KBM-7 (cell line): ENCODE measurements at places on chromosomes 4 and X.

DNA sequence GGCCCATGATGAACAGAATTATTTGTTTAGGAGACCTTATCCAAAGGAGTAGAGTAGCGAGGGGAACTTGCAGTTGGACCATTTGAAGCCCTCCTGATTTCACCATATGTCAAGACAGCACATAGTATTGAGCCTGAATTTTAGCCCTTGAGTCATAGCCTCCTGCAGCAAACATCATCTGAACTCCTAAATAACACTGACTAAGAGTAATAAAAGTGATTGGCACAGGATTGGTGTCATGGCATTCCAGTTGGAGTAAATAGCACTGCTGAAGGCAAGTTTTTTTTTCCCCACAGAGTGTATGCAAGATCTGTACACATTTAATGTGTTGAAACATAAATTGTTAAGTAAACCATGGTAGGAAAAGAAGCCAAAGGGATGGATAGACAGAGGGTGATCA lies 89.0 kb downstream of the COMMD8 start:
- DNase-seq: no peak

DNA sequence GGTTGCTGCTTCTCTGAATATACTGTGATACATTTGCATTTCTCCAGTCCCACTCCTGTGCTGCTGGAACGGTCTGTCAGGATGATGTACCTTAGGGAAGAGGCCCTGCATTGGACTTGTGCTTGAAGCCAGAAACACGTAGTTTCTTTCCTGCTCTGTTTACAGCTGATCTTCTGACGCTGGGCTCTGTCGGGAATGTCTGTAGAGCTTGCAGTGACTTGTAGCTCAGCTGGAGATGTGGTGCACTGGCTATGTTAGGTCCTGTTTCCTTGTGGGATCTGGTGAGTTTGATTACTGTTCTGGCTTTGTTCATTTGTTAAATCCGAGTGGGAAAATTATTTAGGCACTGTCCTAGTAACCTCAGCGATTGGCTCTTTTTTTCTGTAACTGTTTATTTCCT lies 137.2 kb upstream of the WDR1 start:
- DNase-seq: no peak

- no peak for DNase-seq
Observed at GRCh38 chr4:26746802-26747213, 113.8 kb upstream of the STIM2 start.

DNA sequence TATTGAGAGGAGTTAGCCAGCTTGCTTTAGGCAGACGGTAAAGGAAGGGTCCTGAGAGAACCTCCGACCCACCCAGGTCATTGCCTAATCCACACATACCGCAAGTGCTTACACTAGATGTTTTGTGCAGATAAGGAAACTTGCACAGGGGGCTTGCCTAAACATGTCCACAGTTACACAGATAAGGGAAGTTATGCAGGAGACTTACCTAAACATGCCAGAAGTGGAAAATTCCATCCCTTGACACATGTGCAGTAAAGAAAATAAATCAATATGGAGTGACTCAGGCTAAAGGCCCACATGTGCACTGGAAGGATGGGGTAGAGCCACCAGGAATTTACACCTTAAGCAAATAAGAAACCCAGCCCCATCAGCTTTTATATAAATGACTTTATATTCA lies 232.8 kb upstream of the HDX start:
- DNase-seq: peak; percentile 92

DNA sequence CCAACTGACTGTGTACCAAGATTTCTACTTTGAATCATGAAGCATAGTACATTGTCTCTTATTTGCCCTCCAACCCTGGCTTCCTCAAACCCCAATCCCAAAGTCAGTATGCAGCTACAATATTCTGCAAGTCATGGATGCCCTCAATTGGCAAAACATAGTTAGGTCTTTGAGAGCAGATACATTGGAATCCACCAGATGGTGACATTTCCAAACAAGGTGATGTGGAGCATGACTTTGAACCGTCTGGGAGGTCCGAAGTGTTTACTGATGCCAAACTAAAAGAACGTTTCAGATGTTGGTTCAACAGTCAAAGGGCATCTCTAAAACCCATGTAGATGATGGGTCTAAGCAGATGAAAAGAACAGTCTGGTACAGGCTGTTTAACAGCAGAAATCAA lies 43.7 kb upstream of the FRMD7 start:
- DNase-seq: peak; percentile 30

GRCh38 chr4:158825433-158826036 lies 56.7 kb downstream of the FNIP2 start:
- DNase-seq: no peak

DNA sequence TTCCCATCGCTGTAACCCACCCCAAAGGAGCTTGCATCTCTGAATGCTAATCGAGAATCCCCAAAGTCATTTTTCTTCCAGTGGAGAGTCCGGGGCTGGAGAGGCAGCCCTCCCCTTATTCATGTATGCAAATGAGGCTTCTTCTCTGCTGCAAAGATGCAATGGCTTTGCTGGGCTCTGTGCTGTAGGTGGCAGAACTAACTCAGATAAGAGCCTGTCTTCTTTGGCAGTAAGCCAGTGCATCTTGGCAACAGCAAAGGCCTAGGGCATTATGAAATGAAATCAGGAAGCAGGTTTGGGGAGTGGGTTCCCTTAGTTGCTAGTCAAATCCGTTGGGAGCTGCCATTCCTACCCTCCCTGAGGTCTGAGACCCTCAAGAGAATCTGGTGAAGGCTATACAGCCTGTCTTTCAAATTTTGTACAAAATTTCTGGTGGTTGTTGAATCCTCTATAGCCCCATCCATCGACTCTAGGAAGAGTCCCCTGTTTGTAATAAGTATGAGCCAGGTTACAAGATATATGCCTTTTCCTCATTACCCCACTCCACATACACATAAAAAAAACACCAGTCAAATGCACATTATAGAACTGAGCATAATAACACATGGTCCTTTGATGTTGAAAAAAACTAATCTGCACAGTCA lies 290.6 kb upstream of the TAPT1 start:
- DNase-seq: no peak

DNA sequence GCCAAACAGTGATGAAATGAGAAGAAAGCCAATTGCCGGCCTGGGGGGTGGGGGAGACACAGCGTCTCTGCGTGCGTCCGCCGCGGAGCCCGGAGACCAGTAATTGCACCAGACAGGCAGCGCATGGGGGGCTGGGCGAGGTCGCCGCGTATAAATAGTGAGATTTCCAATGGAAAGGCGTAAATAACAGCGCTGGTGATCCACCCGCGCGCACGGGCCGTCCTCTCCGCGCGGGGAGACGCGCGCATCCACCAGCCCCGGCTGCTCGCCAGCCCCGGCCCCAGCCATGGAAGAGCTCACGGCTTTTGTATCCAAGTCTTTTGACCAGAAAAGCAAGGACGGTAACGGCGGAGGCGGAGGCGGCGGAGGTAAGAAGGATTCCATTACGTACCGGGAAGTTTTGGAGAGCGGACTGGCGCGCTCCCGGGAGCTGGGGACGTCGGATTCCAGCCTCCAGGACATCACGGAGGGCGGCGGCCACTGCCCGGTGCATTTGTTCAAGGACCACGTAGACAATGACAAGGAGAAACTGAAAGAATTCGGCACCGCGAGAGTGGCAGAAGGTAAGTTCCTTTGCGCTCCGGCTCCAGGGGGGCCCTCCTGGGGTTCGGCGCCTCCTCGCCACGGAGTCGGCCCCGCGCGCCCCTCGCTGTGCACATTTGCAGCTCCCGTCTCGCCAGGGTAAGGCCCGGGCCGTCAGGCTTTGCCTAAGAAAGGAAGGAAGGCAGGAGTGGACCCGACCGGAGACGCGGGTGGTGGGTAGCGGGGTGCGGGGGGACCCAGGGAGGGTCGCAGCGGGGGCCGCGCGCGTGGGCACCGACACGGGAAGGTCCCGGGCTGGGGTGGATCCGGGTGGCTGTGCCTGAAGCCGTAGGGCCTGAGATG lies at the start of gene SHOX:
Gene SHOX (plus strand): TSS at position 180 of the 885 bp plus-strand sequence. CDS start 107 bp downstream, at position 287.
- no peak for DNase-seq

DNA sequence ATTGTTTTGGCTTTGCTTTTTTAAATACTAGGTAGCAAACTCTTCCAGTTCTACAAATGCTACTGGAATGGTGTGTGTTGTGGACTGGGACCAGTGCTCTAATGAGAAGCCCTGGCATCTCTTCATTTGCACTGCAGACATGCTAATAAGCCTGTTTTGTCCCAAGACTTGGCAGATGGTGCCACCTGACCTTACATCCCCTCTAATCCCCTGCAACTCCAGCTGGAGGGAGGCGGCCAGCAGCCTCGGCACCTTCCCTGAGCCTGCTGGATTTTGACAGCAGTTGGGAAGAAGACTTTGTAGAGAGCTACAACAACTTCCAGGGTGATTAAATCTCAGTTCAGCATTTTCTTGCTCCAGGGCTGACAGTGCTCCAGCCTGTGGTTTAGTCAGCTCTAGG lies 200.0 kb downstream of the DCLK2 start:
- no peak for DNase-seq

DNA sequence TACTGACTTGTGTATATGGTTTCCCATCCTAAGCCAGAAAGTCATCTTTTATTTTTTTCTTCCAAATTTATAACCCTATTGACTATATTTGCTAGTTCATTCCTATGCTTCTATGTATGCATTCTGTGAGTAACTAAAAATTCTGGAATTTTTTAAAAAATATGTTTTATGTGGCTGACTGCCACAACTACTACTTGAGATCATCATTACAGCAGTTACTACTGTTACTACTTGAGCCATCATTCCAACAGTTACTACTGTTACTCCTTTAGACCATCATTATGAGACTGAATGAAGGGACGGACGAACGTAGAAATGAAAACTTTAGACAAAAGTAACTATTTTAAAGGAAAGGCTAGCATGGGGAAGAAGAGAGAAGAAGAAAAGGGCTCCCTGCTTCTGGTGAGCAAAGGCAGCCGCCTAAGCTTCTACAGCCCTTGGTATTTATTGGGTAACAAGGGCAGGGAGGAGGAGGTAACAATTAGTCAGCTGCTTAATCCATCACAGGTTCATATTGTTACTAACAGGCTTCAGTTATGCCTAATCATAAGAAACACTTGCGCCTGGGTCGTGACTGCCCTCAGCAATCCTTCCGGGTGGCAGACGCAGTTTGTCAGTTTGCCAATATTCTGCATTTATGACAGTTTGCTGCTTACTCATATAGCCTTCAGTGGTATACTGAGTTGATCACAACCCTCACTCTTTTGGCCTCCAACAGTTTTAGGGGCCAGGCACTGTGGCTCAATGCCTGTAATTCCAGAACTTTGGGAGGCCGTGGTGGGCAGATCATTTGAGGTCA lies 80.4 kb downstream of the PDLIM5 start:
- DNase-seq: no peak

GRCh38 chr4:83362492-83363329 lies 28.1 kb upstream of the HPSE start:
- DNase-seq: peak; percentile 28

GRCh38 chr4:37653601-37654000 lies 32.6 kb downstream of the RELL1 start:
- peak; percentile 56 for DNase-seq

- no peak for DNase-seq
Observed at GRCh38 chr4:185019456-185020292, 1.4 kb downstream of the HELT start.

- DNase-seq: no peak
Observed at GRCh38 chrX:34612036-34612435, 45.0 kb downstream of the TMEM47 start.

GRCh38 chrX:98398542-98398941 lies 1514.8 kb downstream of the RPA4 start:
- peak; percentile 75 for DNase-seq

DNA sequence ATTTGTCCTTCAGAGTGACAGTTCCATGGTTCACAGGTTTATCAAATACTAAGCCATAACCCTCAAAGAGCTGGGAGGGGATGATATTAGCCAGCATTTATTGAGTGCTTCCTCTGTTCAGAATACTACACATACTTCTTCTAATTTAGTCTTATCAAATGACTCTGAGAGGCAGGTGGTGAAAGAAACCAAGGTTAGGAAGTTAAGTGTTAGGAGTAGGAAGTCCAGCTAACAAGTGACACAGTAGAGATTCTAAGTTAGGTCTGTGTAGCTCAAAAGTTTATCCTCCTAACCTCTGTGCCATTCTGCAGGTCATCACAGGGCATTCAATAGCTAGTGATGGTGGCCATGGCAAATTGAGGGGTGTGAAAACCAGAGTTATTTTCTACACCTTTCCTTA lies 198.3 kb upstream of the MID1 start:
- DNase-seq: no peak

- no peak for DNase-seq
Observed at GRCh38 chr4:173748353-173748752, 218.3 kb upstream of the HAND2 start.

GRCh38 chr4:113563691-113564378 lies 197.7 kb downstream of the CAMK2D start:
- DNase-seq: no peak

DNA sequence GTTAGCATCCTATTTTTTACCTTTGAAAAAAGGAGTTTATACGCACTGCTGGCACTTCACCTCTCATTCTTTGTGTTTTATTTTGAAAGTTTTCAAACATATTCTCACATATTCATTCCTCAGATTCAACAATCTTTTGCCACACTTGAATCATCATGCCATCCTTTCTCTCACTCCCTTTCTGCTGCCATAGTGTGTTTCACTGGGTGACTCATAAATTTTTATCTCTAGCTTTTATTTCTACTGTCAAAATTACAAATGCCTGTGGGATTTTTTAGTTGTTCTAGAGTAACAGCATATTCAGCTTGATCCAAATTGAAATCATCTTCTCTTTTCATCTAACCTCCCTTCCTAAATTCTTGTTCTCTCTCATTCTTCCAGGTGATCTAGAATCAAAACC lies 28.0 kb downstream of the MFSD8 start:
- DNase-seq: no peak

DNA sequence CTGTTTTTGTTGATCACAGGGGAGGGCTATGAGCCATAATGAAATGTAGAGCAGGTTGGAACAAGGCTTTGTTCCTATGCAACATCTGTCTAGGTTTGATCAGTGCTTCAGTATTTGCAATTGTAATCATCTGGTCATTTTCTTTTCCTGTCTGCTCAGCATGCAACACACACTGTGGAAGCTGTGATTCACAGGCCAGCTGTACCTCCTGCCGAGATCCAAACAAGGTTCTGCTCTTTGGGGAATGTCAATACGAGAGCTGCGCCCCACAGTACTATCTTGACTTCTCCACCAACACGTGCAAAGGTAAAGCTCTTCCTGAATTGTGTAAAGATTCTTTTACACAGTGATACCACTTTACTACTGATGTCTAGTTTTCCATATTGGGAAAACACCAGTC lies 181.9 kb upstream of the ANXA3 start:
- no peak for DNase-seq

DNA sequence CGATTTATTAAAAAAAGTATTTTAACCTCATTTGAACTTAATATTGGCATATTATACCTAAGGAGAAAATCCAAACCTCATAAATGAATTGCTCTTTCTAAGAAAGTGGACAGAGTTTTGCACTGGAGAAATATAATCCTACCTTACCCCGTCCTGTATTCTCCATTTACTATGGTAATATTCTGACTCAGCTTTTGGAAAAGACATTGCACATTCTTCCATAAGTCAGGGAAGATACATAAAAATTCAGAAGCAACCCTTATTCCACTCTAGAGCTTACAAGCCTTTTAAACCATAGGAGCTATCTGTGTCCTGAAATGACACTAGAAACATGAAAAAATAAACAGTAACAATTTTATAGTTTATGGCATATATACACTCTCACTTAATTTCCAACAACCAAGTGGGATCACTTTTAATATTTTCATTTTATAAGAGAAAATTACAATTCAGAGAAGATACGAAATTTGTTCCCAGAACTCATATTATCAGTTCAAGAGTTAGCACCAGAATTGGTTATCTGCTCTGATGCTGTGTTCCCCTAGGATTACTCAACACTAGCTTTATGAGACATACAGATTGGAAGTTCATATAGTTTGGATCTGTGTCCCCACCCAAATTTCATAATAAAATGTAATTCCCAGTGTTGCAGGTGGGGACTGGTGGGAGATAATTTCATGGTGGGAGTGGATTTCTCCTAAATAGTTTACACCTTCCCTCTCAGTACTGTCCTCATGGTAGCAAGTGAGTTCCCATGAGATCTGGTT lies 359.4 kb downstream of the ARAP2 start:
- DNase-seq: no peak
